ENCODE measurements at places on chromosomes 2 and 18.

DNA sequence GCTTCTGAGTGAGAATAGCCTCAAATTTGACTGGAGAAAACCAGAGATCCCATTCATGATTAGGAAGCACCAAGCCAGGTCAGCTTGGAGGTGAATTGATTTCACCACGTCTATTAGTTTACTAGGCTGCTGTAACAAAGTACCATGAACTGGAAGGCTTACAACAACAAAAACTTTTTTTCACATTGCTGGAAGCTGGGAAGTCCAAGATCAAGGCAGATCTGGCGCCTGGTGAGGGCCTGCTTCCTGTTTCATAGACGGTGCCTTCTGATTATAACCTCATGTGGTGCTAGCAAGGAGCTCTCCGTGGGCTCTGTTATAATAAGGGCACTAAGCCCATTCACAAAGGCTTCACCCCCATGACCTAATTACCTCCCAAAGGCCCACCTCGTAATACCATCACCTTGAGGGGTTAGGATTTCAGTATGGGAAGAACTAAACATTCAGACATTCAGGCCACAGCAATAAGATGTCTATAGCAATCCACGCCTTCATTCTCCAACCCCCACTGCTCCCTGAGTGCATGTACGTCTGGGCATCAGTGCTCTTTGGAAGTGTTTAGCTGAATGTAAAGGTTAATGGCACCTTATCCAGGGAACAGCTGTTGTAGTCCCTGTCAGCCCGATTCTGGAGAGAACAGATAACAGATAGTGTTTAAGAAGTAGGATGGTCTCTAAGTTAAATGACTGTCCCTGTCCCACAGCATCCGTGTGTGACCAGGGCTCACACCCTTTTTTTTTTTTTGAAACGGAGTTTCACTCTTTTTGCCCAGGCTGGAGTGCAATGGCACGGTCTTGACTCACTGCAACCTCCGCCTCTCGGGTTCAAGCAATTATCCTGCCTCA, 89.2 kb downstream of the SOCS6 start:
- DNase-seq: no peak

GRCh38 chr2:175630280-175631244, 371.5 kb downstream of the LNPK start:
- no peak for DNase-seq

DNA sequence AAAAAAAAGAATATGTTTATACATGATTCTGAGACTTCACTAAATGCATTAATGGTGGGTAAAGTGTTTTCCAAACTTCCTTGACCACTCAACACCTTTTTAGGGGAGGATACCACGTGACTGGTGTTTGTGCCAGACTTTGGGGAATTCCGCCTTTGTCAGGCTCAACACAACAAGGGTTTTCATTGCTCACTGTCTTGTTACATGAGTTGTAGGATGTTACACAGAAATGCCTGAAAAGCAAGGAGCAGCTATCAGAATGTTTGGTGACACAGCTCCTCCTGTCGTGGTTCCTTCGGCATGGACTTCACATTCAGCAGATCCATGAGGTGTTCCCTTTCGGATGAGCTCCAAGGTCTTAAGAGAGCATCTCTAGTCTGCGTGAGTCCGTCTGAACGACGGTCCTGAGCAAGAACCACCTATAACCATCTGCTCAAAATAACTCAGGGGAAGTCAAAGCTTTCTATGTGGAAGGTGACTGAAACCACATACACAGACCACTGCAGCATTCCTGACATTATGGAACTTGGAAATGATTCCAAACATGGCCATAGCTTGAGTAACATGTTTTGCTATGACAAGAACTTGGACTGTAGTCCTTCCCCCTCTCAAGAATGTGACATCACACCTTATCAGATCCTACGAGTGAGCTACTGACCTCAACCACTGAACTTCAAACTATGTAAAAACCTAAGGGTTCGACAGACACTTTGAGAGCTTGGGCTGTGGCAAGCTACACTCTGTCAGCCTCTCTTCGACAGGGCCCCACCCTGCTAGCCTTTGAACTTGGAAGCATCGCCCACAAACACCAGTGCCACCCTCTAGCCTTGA, 57.5 kb downstream of the MCFD2 start:
- no peak for DNase-seq

- DNase-seq: no peak
Observed at GRCh38 chr2:144434425-144435222, 85.3 kb downstream of the ZEB2 start.
